ENCODE measurements at places on chromosomes 4 and X.

DNA sequence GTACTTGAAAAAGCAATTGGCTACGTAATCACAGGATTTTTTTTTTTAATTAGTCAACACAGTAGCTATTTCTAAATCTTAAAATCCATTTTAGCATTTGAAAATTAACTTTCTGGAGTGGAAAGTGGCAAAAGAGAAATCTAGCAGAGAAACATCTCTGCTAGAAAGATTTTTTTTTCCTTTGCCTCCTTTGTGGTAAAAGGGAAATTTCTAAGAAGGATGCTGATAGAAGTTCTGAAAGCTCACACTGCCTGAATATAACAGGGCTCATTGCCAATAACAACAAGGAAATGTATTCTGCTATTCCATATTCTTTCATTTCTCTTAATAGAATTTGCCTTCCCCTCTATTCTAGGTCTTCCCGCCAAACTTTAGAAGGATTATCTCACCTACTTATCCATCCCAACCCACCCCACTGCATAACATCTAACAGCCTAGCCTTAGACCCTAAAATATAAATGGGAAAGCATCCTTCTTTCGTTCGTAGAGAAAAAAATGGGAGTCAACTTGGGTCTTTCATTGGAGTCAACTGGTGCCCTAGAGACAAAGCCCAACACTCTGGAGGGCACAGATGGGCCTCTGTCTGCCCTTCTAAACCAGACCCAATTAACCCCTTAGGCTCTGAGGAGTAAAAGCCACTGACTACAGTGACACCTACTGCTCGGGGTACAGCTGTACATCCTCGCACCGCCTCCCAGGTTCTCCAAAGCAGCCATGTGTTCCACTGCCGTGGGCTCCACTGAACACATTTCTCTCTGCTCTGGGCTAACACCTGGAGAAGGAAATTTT lies 103.9 kb downstream of the MAML3 start:
- no peak for DNase-seq

DNA sequence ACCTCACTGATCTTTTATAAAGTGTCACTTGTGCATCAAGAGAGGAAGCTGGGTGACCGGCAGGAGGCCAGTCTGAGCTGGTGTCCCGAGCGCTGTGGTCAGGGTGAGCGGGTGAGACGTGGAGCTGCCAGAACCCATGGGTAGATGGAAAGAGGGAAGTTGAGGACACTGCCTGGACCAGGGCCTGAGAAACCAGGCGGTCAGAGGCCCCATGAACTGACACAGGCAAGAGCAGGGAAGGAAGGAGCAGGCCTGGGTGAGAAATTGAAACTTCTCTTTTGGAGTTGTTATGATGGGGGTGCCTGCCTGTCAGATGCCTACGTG lies 192.6 kb downstream of the AFAP1 start:
- DNase-seq = no peak

DNA sequence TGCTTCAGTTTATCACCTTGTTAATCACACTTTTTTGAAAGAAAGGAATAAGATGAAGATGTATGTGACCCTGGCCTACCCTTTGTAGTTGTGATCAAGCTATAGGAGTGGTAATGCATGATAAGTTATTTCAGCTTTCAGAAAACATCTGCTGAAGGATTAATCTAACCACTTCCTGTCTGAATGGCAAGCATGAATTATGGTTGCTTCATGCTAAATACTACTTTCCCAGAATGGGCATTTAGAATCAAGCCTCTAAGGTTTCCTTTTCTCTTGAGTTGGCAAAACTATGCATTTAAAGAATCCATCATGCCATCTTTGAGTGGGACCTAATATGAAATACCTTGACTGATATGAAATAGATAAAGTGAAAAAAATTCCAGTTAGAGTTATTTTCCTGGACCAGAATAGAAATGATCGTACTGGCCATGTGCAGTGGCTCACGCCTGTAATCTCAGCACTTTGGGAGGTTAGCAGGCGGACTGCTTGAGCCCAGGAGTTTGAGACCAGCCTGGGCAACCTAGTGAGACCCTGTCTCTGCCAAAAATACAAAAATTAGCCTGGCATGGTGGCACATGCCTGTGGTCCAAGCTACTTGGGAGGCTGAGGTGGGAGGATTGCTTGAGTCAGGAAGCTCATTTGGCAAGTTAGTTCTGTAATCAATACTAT lies 59.1 kb downstream of the ANXA3 start:
- no peak for DNase-seq

DNA sequence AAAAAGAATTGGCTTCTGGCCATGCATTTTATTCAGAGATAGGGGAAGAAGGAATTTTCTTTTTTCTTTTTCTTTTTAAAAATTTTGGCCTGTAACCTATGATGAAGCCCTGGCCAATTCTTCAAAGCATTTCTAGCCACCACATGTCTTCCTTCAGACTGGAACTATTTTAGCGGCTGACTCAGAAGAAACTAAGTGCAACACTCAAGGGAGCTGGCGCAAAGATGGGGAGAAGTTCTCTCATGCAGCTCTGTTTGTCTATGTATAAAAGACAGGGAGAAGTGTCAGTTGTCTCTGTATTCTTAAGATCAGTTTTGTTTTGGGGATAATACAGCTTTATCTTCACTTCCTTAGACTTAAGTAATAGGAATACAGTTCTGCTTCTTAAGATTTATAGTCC lies 46.1 kb downstream of the MBNL3 start:
- DNase-seq = no peak

DNA sequence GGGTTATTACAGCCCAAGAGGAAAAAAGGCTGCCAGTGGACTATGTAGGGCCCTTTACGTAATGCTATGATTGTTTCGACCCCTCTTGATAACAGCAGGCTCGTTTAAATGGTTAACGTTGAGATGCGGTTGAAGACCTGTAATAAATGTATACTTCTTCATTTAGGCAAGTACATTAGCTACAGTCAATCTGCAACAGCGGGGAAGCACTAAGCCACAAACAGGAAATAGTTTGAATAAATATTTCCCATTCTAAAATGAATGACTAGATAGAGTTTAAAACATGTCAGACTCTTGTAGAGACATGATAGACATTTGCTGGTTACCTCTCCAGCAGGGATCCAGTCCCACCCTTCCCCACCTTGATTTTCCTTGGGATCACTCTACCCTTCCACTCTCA lies 38.1 kb upstream of the STIM2 start:
- DNase-seq = no peak

- no peak for DNase-seq
Observed at GRCh38 chr4:87819281-87819919, 13.4 kb upstream of the MEPE start.

- peak; percentile 41 for DNase-seq
Observed at GRCh38 chrX:154019633-154020528, at the start of gene IRAK1. Gene IRAK1 (minus strand): TSS chrX:154019902. CDS start chrX:154019812, 90 bp downstream.

DNA sequence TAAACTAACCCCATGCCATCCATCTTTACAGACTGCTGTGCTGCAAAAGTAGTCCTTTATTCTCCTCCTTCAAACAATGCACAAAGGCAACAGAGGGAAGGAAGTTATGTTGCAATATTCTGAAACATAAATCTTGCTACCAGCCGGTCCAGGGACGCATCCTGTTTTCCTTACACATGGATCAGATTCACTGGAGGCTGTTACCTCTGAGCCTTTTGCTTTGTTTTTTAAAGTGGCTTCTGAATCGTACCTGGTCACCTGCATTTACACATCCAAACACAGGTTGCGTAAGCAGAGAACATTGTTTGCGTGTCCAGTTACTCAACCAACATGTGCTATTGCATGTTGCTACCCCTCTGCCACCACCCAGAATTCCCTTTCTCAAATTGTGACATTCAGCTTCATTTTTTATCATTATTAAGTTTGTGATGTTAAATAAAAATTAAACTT lies 8.8 kb downstream of the PPARGC1A start:
- DNase-seq = no peak

- peak; percentile 51 for DNase-seq
Observed at GRCh38 chr4:40301603-40302002, 33.5 kb upstream of the CHRNA9 start.

- DNase-seq = no peak
Observed at GRCh38 chr4:555566-556275, 20.4 kb downstream of the TMEM271 start.

GRCh38 chrX:134460862-134461220 lies 876 bp downstream of the HPRT1 start:
- no peak for DNase-seq

- no peak for DNase-seq
Observed at GRCh38 chr4:128916832-128917231, 107.3 kb downstream of the JADE1 start.

DNA sequence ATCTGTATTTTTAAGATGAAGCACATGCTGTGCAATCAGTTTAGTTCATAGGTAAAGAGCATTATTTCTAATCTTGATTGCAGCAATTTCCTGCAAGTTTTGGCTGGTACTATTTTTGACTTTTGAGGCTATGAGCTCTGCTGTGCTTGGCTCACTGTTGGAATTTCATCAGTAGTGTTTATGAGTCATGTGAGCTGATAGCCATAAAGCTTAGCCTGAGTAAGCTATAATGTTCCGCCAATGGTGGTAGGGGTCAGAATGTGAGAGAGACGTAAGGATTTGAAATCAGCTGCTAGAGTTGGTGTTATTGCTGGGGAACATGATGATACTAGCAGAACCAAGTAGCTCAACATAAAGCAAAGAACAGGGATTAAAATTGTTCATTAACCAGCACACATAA lies 590.9 kb upstream of the GNPDA2 start:
- no peak for DNase-seq

Data from activated CD4-positive, alpha-beta T cell treated with anti-CD3 and anti-CD28 coated beads for 4 hours (primary cell).